NCI-H524 treated with DMSO at 0.1 percent for 48 hours (cell line): ENCODE measurements at places on chromosomes 16 and 17.
A peak's percentile ranks its signal among the peaks of the same experiment; 100 is the strongest.

- DNase-seq, result no peak
Observed at GRCh38 chr16:65667011-65667578, 545.2 kb upstream of the CDH11 start.

DNA sequence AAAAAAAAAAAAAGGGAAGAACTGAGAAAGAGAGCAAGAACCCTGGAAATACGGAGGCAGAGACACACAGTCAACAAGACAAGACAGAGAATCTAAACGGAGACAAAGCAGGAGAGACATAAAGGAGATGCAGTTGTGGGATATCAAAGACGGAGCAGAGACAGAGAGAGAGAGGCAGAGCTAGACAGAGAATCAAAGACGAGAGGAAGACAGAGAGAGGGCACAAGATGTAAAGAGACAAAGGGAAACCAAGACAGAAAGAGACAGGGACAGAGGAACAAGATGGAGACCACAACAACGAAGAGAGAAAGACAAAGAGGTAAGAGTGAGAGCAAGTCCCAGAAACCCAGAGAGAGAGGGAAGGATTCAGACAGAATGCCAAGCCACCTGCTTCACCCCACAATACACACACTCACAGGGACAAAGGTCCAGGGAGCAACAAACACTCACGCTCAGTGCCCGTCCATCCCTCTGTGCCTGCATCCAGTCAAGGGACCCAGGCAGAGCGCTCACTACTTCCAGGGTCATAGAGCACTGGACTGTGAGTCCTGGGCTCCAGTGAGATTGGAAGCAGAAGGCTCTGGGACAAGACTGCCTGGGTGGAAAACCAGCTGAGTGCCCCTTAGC is 88.9 kb downstream of the C16orf78 start:
- no peak for DNase-seq

GRCh38 chr16:47229053-47230050 is 85.6 kb upstream of the NETO2 start:
- no peak for DNase-seq

- no peak for DNase-seq
Observed at GRCh38 chr17:12789075-12789480, 220 bp upstream of the ARHGAP44 start.

DNA sequence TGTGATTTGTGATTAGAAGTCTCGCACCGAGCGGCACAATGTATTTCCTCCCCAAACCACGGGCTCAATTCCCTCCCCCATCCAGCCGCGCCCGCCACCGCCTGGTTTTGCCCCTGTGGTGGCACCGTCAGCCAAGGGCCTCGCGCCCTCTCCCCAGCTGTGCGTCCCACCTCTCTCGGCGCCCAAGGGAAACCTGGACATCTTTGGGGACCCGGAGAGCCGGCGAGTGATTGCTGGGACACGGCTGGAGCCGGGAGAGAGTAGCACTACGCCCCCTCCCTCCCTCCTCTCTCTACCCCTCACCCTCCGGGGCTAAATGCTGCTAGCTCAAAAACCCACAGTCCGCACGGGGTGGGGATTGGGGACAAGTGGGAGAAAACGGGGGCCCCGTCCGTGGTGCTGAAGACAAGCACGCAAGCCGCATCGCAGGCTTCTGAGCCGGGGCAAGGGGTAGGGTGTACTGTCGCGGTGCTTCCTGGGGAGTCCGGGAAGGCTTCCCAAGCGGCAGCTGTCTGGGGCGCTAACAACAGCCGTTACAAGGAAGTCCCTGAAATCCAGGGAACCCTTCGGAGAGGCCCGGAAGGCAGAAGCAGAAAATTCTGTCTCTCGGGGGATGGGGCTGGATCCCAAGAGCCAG is 1.4 kb downstream of the CBLN1 start:
- no peak for DNase-seq

GRCh38 chr17:72850410-72851118 is 241.9 kb downstream of the SLC39A11 start:
- DNase-seq, result no peak

DNA sequence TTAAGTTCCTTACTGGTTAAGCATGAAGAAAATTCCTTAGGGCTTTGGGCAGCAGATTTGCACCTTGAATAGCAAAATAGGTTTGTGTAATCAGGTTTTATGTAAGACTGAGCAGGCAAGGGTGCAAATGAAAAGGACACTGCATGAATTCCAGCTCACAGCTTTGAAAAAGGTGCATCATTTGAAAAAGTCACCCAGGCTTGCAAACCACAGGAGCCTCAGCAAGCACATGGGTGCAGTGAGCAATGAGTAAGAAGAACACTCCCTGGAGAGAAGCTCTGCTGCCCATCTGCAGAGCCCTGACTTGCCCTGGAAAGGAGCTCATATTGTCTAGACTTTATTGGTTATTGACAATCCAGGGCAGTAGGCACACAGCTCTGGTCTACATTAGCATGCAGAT is 165.6 kb upstream of the KCNJ16 start:
- no peak for DNase-seq

GRCh38 chr16:1097156-1097555 is 1.1 kb upstream of the C1QTNF8 start:
- no peak for DNase-seq

DNA sequence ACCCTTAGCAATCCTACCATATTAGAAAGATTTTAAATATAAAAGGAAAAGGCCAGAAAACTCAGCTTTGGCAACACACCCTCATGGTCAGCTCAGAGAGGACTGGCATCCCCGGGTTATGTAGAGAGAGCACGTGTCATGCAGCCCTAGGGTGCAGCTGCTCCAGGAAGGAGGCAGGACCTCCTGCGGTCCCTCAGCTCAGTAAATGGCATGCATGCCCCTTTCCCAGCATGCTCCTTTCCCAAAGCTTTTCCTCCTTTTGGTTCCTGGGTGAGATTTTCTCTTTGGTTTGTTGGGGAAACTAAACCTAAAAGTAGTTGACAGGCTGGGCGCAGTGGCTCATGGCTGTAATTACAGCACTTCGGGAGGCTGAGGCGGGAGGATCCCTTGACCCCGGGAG is 3.9 kb downstream of the GAN start:
- DNase-seq, result no peak

DNA sequence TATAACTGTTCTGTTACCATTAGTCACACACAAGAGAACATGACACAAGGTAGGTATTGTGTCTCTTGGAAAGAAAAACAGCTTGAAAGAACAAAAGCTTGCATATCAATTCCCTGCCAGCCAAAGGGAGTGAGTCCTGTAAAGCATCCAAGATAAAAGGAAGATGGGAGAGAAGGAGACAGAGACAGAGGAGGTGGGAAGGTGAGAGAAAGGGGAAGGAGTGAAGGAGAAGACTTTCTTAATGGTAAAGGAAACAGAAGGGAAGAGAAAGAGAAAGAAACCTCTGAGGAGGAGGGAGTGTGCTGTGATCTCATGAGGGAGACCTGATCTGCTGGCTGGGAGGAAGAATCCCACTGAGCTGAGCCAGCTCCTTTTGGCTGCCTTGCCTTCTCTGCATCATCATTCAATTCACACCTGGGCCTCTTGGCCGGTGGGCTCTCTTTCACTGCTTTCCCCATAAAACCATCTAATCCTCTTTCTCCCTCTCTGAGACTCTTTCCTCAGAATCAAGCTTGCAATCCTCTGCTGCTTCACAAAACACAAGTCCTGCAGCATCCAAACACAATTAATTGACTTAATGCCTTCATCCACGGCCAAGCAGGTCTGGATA is 271.6 kb downstream of the ABCC12 start:
- DNase-seq, result no peak

DNA sequence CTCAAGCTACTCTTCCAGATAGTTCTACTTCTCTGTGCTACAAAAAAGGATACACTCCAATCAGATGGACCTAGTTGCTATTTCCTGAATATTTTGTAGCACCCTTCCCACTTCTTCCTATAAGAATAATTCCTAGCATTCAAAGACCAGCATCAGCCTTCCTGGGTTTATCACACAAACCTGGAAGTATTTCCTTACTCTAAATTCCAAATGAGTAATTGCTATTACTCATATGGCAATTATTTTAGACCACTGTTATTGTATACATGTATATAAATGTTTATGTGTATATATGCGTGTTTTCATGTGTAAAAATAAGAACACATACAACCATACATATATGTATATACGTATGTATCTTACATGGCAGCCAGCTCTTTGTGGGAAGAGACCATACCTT is 130.6 kb downstream of the MYO1D start:
- DNase-seq, result no peak

- no peak for DNase-seq
Observed at GRCh38 chr17:43611230-43611969, 50.3 kb downstream of the MEOX1 start.

DNA sequence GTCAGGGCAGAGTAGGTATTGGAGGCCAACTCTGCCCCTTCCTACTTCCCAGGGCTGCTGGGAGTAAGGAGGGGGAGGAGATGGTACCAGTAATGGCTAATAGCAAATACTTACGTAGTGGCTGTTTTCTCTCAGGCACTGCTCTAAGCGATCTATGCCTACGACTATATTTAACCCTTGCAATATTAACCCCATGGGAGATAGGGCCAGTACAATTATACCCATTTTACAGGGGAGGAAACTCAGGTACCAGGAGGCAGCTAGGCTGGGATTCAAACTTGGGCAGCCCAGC is 50.6 kb downstream of the RMI2 start:
- DNase-seq, result no peak

DNA sequence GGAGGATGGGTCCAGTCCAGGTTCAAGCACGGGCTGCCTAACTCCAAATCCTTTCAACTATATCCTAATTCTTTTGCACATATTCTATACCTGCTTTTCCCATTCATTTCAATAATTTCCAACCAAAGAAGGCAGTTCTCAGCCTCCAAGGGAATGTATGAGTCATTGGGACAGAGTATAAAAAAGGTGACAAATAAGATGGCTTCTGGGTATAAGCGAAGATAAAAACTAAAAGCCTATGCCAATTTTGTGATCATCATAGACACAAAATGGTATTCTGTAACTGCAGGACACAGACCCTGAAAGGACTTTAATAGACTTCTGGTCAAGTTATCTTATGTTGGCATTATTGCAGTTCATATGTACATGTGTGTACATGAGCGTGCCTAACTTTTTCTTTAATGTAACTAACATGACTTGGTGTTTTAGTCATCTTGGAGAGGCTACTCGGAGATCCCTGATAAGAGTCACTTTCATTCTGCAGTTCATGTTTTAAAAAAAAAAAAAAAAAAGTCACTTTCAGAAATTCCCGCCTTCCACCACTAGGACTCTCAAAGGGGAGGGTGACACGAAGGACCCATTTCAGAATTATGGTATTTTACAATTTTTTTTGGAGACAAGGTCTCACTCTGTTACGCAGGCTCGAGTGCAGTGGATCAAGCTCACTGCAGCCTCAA is 17.3 kb downstream of the COG1 start:
- DNase-seq, result no peak

DNA sequence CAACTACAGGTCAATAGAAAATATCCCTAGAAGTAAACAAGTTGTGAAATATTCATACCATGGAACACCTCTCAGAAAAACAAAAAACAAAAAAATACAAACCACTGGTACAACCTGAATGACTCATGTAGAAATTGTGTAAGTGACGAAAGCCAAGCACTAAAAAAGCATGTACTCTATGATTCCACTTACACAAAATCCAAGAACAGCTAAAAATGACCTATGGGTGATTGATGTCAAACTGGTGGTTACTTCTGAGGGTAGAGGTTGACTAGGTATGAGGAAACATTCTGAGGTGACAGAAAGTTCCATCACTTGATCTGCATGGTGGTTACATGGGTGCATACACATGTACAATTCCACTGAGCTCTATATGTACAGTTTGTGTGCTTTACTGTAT is 31.1 kb downstream of the DHRS7C start:
- no peak for DNase-seq

DNA sequence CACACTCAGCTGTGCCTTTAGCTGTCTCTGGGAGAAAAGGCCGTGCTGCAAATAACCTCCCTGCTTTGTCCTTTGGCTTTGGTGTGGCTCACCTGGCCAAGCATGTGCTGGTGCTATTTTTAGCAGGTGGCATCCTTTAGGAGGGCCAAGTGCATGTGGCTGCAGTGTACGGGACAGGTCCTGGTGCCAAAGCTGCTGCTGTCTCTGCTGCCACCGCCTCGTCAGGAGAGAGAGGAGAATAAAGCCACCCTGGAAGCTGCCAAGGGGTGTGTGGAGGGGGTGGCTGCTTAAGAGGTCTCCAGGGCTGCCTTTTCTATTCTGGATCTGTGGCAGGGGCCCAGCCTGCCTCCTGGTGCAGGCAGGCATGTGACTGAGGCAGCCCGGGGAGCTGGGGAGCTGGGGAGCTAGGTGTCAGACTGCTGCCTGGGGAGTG is 6.2 kb downstream of the AKAP1 start:
- no peak for DNase-seq

GRCh38 chr17:54426296-54426886 is 474.3 kb upstream of the TOM1L1 start:
- peak; percentile 12 for DNase-seq

DNA sequence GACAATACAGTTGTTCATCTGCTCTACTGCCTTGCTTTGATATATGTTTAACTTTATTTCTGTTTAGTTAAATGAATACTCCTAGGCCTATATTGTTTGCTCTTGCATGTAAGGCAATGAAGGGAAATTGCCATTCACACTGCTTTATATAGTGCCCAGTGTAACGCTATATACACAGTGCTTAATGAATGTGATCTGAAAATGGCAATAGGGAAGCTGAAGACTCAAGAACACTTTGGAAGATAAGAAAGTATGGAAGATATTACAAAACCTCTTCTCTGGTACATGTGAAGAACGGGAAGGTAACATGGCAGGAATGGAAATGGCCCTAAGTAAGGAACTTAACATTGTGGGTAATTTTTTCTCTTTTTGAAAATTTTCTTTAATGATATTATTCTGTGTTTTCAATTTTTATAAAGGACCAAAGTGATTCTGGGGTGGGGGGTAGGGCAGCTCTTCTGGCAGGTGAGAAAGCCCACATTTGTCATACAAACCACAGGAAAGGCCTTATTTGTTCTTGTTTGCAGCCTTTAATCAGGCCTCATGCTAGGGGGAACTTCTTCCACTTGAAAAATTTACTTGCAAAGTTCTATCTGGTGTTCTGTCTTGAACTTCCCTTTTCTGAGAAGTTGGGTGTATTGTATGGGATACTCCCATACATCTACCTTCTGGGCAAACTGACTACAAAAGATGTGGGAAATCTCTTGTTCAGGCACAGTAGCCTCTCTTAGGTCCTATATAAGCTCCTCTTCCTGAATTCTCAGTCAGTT is 100.8 kb upstream of the CORO6 start:
- DNase-seq, result no peak

DNA sequence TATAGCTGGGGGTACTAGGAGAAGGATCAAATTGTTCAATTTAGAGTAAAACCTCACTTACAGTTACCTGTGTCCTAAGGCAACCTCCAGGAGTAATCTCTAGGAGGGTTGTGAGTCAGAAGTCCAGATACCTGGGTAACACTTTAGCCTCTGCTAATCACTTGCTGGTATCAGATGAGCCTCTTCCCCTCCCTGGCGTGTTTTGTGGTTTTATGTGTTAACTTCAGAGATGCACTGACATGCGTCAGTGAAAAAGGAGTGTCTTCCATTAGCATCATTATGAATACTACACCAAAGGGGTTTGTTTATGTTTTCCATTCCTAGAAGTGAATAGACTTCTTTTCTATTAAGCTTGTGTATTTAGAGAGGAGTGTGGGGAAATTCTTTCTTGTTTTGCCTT is 208.2 kb downstream of the FTO start:
- DNase-seq, result no peak
